ENCODE measurements at places on chromosomes 13 and 19.

DNA sequence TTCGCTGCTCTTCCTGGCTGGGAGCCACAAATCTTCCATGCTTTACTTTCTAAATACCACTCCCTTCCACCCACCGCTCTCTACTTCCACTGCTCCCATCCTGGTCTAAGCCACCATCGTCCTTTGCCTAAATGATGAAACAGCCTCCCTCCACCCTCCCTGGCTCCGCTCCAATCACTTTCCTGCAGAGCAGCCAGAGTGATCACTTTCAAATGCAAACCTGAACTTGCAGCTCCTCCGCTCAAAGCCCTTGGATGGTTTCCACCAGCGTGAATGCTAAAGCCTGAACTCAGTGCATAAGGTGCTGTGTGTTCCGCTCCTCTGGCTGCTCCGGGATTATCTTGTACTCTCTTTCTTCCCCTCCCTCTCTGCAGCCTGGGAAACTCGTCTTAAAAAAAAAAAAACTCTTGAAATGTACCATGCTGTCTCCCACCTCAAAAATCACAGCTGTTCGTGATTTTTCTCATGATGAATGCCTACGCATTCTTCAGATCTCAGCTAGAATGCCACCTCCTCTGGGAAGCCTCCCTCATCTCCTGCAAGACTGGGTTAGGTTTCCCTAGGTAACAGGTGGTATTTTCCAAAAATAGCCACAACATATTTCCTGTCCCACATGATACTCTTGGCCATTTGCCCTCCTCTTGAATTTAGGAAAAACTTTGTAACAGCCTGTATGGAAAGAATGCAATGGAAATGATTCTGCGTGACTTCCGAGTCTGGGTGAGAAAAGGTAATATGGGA is 3.7 kb upstream of the SIN3B start:
- DNase-seq: no peak

DNA sequence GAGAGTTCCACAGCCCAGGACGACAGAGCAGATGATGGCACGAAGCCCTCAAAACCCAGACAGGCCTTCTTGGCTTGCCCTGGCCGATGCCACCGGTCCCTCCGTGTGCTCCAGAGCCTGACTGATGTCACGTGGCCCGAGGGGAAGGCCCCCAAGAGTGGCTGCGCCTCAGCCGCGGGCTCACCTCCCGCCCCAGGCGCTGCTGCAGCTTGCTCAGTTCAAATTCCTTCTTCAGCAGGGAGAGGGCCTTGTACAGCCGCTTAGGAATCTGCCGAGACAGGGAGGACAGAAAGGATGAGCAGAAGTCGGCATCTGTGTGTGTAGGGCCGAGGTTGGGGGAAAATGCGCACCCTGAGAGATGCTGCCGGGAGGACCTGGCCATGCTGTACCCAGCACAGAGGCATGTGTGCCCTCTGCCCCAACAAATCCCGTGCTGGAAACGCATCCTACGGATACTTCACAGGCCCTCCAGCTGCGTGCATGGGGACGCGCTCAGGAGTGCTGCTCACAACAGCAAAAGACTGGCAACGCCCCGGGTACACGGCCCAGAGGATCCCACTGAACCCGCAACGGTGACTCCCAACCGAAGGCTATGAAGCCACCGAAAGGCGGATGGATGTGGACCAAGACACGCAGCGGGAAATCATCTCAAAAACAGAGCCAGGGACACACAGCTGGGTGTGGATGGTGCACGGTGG is 12.9 kb downstream of the LONP1 start:
- no peak for DNase-seq

- DNase-seq: no peak
Observed at GRCh38 chr13:106477303-106477702, 58.2 kb downstream of the EFNB2 start.

- no peak for DNase-seq
Observed at GRCh38 chr13:80901111-80901510, 560.2 kb upstream of the SPRY2 start.

- DNase-seq: no peak
Observed at GRCh38 chr13:110103534-110103933, 203.4 kb downstream of the COL4A1 start.

DNA sequence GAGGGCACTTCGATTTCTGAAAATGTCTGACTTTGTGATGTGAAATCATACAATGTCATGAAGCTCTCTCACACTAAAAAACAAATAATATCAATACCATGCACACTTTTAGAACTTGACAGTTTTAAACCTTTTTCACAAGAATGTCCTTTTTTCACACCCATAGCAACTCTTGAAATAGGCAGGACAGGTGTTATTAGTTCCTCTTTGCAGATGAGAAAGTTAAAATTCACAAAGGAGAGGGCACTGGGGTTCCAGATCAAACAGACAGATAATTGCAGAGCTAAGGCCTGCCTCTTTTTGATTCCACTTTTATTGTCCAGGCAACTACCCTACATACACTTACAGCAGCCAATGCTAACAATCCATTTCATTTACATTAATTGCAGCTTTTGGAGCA is 142.8 kb downstream of the KLF12 start:
- no peak for DNase-seq

DNA sequence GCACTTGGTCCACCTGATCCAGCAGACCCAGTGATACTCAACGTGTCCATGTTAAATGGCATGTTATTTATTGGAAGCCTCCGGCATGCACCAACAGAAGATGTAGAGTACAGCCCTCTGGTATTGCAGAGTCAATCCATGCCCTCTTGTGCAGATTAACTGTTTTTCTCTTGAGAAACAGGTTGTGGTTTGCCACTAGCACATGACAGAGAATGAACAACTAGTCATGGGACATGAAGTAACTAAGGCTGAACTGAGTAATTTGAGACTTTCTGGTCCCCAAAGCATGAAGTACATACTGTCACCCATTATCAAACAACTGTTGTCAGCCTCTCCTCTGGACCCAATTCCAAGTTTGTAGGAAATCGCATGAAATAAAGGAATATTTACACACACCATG is 3.2 kb downstream of the ZNF562 start:
- DNase-seq: no peak

DNA sequence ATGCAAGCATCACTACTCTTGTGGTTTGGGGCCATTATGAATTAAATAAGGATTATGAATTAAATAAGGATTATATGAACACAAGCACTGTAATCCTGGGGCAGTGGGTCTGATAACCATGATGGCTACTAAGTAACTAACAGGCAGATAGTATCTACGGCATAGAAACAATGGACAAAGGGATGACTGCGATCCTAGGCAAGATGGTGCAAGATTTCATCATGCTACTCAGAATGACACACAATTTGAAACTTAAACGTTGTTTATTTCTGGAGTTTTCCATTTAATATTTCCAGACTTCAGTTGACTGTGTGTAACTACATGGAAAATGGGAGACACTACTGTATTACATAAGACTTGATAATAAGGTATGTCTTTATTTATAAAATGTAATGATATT is 15.1 kb downstream of the KCNRG start:
- no peak for DNase-seq

DNA sequence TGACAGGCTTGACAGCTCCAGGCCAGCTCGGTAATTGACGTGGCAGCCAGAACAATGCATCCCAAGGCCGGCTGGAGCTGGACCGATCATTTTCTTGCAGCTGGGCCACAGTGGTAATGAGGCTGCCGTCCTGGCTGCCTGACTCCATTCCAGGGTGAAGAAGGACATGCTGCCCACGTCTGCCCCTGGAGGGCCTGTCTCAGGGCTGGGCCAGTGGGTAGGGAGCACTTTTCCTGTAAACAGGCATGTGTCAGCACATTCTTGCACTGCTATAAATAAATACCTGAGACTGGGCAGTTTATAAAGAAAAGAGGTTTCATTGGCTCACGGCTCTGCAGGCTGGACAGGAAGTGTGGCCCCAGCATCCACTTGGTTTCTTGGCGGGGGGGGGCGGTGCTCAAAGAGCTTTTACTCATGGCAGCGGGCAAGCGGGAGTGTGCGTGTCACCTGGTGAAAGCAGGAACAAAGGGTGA is 38.1 kb upstream of the KCTD15 start:
- DNase-seq: no peak

DNA sequence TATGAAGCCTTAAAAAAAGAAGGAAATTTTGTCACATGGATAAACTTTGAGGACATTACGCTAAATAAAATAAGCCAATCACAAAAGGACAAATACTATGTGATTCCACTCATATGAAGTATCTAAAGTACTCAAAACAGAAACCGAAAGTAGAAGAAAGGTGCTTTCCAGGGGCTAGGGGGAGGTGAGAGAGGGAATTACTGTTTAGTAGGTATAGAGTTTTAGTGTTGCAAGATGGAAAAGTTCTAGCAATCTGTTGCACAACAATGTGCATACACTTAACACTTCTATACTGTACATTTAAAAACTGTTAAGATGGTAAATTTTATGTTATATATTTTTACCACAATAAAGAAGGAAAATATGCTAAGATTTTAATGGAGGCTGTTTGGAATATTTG is 83.0 kb downstream of the POLR1D start:
- no peak for DNase-seq

DNA sequence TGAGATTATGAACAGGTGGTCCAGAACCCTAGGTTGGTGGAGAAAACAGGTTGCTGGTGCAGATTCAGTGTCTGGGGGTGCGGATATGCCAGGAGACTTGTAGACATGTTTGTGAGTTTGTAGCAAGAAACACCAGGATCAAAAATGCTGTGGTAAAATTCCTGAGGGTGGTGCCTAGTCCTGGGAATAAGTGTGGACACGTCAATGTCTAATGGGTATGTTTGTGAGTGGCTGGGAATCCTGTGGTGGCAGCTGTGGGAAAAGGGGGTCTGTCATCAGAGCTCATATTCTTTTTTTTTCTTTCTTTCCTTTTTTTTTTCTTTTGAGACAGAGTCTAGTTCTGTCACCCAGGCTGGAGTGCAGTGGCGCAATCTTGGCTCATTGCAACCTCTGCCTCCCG is 7.2 kb downstream of the ZNF708 start:
- no peak for DNase-seq

DNA sequence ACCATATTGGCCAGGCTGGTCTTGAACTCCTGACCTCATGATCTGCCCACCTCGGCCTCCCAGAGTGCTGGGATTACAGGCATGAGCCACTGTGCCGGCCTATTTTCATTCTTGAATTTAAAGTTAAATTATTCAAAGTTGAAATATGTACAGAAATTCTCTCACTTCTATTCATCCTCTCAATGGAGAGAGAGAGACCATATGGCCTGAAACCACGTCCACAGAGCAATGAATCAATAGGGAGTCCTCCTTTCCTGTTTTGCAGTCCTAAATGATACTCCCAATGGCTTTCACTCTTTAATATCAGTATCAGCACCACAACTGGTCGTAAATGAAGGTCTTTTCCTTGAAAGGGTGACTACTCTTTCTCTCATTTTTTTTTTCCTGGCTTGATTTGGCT is 30.5 kb upstream of the KCTD4 start:
- DNase-seq: no peak

DNA sequence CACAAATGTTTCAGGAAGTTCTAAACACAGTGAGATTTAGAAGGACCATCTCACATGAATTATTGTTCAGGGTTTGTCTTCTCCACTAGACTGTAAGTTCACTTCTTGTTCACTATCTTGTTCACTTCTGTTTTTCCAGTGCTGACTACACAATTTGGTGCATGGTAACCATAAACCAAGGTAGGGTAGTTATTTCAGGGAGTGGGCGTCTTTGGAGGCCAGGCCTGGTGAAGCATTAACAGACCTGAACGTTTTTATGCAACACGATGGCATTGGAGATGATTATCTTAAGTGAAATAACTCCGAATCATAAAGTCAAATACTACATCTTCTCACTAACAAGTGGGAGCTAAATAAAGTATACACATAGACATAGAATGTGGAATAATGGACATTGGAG is 14.4 kb upstream of the OXGR1 start:
- DNase-seq: no peak

DNA sequence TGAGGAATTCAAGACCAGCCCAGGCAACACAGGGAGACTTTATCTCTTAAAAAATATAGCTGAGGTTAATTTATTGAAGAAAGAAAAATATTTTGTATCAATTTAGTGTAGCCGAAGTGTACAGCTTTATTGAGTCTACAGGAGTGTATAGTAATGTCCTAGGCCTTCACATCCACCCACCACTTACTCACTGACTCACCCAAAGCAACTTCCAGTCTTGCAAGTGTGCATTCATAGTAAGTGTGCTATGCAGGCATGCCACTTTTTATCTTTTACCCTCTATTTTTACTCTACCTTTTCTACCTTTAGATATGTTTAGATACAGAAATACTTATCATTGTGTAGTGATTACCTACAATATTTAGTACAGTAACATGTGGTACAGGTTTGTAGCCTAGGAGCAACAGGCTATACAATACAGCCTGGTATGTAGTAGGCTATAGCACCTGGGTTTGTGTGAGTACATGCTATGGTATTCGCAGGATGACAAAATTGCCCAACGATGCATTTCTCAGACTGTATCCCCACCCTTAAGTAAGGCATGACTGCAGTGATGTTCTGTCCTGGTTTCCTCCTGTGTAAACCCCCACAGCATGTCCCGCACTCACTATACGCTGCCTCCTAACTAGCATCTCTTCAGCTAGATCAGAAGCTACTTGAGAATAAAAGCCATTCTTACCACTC is 15.3 kb upstream of the ATP12A start:
- no peak for DNase-seq

DNA sequence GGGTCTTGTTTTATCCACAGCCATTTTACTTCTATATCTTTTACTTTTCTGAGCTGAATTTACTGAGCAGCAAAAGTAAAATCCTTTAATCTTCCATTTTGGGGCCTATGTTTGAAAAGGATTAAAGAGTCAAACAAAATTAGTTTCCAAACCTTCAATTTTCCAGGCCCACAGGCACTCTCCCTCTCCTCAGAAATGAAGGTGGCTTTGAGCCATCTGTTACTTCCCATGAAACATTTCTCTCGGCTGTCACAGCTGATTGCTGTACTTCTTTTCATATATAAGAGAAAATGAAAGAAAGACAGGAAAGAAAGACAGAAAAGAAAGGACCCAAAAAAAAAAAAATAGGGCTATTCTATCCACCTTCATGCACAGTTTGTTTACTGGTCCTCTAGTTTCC is 194.9 kb downstream of the LACC1 start:
- no peak for DNase-seq

DNA sequence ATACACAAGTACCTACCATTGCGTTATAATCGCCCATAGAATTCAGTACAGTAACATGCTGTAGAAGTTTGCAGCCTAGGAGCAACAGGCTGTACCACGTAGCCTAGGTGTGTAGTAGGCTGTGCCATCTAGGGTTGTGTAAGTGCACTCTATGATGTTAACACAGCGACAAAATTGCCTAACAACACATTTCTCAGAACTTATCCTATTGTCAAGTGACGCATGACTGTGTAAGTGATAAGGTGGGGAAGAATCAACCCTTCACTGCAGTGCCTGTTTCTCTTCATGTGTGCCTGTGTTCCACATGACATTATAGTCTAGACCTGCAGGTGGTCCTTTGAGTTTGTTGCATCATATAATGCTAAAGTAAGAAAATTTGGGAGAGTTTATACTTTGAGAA is 94.0 kb downstream of the PCDH9 start:
- DNase-seq: no peak
